Peyer's patch (tissue), 4 donors: ENCODE measurements at places on chromosomes 5 and 9.

- no peak for DNase-seq
These were observed 29.1 kb downstream of the SNCAIP start for GRCh38 chr5:122341087-122341486.

- no peak for DNase-seq
These were observed 44.2 kb upstream of the NKX2-5 start for GRCh38 chr5:173279166-173279565.

DNA sequence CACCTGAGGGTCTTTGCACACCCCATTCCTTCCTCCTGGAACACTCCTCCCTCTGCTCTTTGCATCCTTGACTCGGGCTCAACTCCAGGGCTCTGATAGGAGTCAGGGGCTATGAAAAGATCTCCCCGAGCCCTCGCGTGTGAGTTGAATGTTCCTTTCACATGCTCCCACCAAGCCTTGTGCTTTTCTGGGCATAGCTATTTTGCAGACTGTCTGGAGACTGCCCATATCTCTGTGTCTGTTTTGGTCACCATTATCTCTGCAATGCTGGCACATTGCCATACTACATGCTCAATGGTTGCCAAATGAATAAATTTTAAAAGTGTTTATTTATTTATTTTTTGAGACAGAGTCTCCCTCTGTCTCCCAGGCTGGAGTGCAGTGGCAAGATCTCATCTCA is 56.9 kb upstream of the PLPP1 start:
- DNase-seq, result no peak

DNA sequence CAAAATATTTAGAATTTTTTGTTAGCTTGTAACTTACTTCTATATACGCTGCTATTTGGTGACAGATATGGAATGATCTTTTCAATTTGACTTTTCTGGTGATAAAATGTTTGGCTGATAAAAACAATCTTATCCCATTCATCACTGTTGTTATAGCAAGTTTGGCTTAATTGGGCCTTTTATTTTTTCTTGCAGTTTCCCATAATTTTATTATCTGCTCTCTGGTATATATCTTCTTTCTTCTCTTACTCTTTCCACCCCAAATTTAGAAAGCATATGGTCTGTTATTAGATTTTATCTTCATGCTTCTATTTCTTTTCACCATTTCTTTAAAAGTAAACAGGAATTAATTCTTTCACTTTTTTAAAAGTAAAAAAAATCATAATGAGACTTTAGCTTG is 474.4 kb downstream of the TLE1 start:
- no peak for DNase-seq

DNA sequence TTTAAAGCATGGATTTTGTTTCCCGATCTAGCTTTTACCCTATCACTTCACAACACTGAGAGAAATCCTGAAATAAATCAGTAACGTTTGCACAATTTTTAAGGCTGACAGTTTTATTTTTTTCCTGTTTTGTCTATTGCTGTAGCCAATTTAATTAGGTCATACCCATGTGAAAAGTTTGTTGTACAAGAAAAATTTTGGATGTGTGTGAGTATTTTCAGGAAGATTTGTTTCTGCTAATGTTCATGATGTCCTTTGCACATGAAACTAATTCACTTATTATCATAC is 237.8 kb downstream of the ARRDC3 start:
- DNase-seq, result no peak

DNA sequence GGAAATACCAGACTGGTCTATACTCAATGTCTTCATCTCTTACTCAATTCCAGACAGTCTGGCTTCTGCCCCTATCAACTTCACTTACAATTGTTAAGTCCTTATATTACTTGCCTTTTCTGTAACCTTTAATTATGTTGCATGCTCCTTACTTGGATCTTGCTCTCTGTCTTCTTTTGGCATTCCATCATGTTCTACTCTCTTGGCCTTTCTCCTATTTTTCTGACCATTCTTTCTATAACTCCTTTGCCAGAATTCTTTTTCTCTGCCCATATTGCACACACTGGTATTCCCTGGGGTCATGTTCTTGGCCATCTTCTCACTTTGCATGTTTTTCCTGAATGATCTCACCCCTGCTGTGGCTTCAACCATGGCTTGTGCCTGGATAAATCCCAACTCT is 209.8 kb upstream of the ZNF462 start:
- DNase-seq, result no peak

DNA sequence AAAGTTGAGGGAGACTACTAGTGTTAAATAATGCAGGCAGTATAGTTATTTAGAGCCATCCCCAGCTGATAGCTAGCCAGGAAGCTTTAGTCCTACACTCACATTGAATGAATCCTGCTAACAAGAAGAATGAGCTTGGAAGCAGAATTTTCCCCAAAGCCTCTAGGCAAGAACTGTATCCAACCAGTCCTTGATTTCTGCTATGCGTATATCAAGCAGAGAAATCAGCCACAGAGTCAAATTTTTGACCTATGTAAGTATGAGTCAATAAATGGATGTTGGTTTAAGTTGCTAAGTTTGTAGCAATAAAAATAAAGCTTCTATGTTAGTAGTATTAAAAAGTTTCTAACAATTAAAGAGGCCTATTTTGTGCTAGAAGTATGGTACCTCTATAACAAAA is 672.1 kb upstream of the CHD1 start:
- no peak for DNase-seq

DNA sequence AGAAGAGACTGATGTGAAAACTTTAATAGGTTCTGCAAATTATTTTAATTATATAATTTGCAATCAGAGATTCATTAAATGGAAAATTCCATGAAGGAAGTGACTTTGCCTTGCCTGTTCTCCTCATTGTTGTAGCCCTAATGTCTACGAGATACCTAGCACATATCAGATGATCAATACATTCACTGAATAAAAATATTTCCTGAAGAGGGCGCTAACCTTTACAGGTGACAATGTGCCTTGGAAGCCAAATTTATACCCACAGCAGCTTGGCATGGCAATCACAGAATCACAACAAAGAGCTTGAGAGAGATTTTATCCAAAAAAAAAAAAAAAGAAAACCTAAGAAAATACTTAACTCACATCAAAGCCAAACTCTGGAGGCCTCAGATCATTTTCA is 17.4 kb downstream of the HAUS6 start:
- no peak for DNase-seq

DNA sequence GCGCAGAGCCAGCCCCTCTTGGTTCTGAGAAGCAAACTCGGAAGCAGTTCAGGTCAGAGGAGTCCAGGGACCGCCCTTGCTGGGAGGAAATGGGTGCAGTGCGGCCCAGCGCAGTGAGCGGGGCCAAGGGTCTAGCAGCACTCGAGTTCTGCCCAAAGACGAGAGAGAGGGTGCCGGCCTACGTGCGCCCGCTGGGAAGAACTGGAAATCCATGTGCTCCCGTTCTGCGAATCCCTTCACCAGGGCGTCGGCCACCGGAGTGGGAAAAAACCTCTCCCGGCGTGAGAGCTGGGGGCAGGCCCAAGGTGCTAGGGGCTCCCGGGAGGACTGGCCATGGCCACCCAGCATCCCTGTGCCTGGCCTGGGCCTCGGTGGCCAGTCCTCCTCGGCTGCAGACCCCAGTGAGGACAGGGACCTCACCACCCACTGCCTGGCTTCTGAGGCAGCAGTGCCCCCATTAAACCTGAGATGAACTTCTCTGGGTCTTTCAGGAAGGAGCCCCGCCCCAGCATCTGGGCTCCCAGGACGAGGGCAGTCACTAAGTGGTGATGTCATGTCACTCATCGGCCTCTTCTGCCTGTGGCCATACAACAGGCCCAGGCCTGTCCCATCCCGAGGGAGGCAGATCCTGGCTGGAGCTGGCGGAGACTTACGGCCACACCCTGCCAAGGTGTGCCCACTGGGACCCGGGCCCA is 10.6 kb downstream of the TMEM250 start:
- DNase-seq, result no peak

- no peak for DNase-seq
These were observed 101.7 kb downstream of the UBAP2 start for GRCh38 chr9:33946779-33947535.

GRCh38 chr9:77534376-77535057 is 113.6 kb downstream of the GNA14 start:
- DNase-seq, result no peak

DNA sequence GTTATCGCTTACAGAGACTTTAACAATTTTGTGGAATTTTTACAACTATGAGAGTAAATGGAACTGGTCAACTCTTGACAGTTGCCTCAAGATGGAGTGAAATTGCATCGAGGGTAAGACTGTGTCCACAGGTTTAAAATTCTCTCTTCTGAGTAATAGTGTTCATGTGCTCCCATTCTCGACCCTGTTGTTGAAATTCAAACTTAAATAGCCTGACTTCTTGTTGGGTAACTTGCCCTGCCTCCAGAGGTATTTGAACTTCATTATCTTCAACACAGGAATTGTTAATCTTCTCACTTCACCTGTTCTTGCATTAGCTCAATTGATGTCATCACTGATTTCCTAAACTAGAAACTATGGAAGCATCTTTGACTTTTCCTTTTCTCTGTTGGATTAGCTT is 77.5 kb downstream of the PIP5K1B start:
- no peak for DNase-seq

GRCh38 chr5:41527201-41527779 is 16.9 kb upstream of the PLCXD3 start:
- DNase-seq, result no peak

DNA sequence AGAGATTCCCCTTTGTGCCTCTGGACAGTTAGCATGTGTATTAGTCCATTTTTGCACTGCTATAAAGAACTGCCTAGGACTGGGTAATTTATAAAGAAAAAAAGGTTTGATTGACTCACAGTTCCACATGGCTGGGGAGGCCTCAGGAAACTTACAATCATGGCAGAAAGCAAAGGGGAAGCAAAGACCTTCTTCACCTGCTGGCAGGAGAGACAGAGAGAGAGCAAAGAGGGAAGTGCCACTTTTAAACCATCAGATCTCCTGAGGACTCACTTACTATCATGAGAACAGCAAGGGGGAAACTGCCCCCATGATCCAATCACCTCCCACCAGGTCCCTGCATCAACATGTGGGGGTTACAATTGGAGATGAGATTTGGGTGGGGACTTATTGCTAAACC is 6.0 kb downstream of the CFAP90 start:
- DNase-seq, result no peak

DNA sequence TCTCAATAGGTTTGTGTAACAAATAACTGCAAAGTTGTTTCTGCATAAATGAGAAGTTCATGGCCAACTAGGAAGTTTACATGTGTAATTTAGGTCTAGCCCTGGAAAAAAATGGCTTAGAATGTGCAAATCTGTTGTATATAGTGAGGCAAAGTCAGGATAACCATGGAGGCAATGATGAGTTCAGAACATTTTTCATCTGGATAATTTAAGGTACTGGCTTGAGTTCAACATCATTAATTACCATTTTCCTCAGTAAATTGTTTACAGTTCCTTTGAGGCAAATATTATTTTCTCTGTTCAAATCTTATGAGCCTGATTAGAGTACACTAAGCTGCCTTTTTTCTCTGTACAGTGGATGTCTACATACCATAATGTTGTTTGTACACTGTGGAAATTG is 1259.0 kb upstream of the NUDT12 start:
- DNase-seq, result no peak

GRCh38 chr9:124654431-124654830 is 116.7 kb downstream of the NR6A1 start:
- DNase-seq, result no peak

- DNase-seq, result no peak
These were observed 40.4 kb downstream of the LPAR1 start for GRCh38 chr9:110997847-110998246.

DNA sequence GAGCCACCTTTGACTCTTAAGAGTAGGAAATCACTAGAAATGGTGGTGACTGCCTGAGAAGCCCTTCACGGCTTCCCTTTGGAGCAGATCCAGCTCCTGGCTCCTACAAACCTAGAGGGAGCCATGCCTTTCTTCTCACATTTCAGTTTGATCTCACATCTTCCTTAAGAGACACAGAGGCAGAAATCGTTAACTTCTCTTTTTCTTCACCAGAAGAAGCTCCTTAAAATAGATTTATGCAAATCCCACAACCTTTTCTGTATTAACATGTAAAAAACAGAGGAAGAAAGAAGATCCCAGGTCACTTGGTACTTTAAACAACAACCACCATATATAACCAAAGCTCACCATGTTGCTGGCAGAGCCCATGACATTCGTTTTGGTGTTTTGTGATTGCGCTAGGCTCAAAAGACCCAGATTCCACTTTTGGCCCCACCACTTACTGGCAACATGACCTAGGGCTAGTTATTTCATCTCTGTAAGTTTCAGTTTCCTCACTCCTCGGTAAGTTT is 29.6 kb downstream of the PAX5 start:
- no peak for DNase-seq
